ENCODE measurements at places on chromosomes 3 and 15.
A peak's percentile ranks its signal among the peaks of the same experiment; 100 is the strongest.

DNA sequence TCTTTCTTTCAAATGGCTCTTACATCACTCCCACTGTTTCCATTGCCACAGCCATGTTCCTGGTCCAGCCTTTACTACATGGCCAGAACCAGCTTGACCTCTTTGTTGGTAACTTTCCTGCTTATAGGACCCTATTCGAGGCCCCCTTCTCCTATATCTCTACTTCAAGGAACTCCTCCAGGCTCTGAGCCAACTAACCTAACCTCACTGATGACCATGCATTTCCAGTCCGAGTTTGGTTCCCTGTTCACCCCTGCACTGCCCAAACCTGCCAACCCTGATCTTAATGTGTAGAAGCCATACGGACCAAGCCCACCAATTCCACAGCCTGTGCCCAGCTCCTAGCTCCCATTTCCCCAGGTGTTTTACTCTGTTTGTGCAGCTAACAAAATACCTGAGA lies 38.4 kb upstream of the TIPARP start:
- no peak for DNase-seq

DNA sequence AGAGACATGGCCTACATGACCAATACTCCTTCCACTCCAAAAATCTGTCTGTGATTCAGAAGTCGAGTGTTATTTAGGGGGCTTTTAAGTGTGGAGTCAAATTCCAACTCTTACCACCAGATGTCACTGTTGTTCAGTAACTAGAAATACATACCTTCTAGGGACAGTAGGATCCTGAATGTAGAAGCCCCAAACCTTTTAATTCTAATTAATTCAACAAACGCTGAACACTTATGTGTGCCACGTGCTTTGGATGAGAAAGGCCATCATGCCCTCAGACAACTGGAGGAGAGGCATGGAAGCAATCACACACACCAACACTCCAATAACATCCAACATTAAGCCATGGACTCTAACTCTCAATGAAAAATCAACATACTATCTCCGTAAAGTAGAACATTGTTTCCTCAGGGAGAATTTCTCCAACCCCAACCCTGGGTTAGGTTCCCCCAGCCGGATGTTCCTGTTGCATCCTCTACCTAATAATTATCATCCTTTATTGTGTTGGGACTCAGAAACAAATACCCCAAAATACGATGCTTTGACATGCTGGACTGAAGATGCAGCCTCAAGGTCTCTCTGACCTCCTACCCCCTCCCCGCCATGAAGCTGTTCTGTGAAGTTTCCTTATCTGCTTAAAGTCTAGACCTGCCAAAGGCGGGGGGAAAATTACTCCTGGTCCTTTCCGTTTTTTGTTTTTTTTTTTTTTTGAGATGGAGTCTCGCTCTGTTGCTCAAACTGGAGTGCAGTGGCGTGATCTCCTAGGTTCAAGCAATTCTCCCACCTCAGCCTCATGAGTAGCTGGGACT lies 8.0 kb upstream of the CCDC13 start:
- peak; percentile 37 for DNase-seq

DNA sequence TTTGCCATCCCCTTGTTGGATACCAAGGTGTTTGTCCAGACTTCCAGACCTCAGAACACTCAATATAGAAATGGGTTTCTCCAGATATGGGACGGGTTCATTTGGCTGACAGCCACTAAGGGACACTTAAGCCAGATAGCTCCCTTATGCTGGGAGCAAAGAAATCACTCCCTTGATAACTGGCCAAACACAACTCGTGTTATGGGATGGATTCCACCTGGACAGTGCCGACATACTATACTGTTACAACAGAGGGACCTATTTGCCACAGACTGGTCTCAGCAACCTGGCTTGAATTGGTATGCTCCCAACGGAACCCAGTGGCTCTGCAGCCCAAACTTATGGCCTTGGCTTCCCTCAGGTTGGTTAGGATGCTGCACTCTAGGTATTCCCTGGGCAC lies 114.0 kb upstream of the PLCL2 start:
- DNase-seq: no peak

DNA sequence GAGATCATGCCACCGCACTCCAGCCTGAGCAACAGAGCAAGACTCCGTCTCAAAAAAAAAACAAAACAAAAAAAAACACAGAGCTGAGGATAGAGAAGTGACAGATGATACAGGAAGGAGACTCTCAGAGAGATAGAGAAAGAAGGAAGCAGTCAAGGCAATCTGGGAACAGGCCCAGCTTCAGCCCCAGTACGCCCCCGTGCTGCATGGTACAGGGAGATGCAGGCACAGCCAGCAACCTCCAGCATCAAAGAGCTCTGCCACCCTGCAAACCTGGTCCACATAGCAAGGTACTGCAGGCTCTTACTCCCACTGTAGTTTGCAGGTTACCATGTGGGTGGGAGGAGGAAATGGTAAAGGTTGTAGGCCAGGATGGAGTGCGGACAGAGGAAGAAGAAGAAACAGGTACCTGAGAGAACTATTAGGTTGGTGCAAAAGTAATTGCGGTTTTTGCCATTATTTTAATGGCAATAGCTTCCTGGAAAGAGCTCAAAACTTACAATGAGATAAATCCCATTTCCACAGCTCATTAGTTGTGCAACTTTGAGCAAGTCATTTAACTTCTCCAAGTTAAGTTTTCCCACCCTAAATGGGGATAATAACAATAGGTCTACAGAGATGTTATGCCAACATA lies 253.0 kb downstream of the ARRDC4 start:
- DNase-seq: no peak

GRCh38 chr15:26372706-26373105 lies 400.2 kb downstream of the GABRB3 start:
- DNase-seq: no peak

DNA sequence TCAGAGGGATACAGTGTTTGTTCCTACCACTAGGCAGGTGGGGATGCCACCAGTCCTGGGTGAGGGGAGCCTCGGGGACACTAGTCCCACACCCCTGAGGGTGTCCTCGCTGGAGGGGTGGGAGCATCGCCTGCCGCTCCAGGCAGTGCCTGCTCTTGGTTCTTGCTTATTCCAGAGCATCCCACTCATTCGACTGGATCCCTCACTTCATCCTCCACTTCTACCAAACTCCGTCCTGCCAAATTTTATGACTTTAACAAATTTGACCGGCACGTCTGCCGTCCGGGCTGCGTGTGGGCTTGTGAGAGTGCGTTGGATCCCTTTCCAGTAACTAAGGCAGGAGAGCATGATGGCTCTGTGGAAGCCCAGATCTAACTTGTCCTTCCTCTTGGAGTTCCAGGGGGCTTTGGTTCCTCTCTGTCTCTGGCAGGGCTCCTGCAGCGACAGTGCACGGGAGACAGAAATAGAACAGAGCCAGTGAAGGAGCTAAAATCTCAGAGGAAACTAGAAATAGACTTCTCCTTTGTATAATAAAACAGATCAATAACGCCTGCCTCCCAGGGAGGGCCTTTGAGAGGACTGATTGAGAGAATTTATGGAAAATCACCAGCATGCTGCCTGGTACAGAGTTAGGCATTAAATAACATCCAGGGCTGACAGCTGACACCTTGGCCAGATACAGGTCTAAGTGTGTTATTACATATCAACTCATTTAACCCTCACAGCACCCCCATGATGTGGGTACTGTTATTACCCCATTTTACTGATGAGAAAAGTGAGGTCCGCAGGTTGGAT lies 34.5 kb downstream of the MGLL start:
- no peak for DNase-seq

DNA sequence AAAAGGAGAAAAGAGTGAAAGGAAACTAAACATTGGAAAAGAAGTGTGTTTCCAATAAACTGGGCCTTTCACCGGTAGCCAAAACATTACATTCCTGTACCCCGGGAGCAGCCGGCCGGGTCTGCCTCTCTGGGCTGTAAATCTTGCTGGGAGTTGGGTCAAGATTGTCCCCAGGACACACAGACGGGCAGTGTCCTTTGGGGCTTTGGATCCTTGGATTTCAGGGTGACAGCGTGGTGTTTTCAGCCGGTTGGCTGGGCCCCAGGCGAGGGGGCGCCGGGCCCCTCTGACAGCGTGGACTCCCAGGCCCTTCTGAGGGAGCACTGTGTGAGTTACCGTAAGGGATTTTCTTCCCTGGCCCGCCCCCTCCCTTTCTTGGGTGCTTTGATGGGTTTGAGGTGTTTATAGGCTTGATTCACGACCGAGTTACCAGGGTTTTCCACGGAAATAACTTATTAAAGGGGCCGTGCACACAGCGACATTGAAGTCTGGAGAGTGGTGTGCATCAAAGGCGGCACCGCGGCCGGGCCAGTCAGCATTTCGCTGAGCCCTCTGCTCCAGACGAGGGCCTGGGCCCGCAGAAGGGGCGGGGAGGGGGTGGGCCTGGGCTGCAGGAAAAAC lies 27.4 kb downstream of the SMAD6 start:
- peak; percentile 59 for DNase-seq

GRCh38 chr3:96991231-96991630 lies 176.8 kb downstream of the EPHA6 start:
- no peak for DNase-seq

DNA sequence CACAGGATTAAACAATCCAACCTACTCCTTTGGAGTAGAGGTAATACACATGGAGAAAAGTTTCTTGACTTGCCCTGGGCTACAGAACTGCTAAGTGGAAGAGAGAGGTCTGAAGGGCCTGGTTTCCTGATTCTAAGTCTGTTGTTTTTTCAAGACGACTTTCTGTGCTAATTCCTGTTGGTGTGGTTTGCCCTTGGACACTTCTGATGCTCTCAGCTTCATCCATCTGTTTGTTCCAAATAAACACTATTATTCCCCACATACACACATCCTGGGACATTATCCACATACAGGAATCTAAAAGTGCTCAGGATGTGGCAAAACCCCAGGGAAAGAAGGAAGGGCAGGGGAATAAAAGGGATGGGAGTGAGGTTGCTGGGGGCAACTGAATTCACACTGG lies 393.5 kb upstream of the TBL1XR1 start:
- no peak for DNase-seq

DNA sequence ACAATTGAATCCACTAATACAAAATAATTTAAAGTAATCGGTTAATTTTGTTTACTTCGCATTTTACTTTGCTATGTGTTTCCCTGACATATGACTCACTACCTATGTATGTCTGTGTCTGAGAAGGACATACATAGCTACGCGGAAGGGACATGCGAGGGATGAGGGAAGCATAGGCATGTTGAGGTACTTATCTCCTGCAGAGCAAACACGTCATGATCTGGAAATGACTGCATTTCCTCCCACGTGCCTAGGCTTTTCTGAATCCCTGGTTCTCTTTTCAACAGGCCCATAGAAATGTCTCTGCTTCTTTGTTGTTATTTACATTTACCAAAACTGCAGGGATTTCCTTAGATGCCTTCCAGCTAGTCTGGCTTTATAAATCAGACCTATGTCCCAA lies 27.5 kb downstream of the ALCAM start:
- no peak for DNase-seq

GRCh38 chr3:136819731-136820679 lies 1.1 kb downstream of the SLC35G2 start:
- no peak for DNase-seq

GRCh38 chr15:100248236-100248635 lies 93.5 kb downstream of the ADAMTS17 start:
- no peak for DNase-seq

- DNase-seq: no peak
These were observed 19.8 kb downstream of the IQSEC1 start for GRCh38 chr3:13053420-13053819.

DNA sequence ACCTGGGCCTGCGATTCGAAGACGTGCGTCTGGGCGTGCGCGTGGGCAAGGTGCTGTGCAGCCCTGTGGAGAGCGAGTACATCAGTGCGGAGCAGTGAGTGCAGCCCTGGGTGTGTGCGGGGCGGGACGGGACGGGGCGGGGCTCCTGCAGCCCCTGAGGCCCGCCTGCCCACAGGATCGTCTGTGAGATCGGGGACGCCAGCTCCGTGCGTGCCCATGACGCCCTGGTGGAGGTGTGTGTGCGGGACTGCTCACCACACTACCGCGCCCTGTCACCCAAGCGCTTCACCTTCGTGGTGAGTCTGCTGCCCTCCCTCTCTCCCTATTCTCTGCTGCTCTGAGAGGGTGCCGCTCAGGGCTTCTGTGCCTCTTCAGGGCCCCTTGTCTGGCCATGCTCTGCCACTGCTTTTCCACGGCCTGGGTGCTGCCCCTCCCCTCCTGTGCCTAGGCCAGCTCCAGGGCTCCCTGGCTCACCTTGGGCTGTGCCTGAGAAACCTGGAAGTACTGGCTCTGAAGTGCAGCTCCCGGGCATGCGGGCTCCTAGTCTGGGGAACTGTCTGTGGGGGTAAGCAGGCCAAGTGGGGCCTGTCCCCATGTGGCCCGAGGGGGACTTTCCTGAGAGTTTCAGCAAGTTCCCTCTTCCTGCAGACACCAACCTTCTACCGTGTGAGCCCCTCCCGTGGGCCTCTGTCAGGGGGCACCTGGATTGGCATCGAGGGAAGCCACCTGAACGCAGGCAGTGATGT lies 31.8 kb downstream of the PLXNA1 start:
- no peak for DNase-seq
